Gastrocnemius medialis (tissue), 4 donors: ENCODE measurements at places on chromosomes 11 and 22.

GRCh38 chr22:26124991-26125725, 44.1 kb upstream of the SEZ6L start:
- DNase-seq: no peak

GRCh38 chr22:35727436-35727835, 9.8 kb downstream of the APOL5 start:
- DNase-seq: peak; percentile 36

DNA sequence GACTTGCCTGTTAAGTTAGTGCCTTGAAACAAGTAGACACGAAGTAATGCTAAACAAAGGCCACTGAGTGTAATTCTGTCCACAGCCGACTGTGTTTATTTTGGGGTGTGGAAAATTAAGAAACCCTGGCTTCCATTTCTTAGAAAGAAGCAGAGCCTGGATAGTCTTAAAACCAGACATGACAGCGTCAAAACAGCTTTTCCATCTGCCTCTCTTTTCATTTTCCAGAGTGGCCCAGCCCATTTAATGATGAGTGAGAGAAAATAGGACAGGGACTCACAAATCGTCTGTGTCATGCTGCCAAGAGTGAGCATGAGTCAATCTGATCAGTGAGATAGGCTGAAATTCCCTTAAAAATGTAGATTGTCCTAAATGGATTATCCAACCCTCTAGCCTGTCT, 485.9 kb downstream of the JRKL start:
- DNase-seq: no peak

- no peak for DNase-seq
Measured at GRCh38 chr22:25680956-25681355, 61.0 kb upstream of the MYO18B start.

DNA sequence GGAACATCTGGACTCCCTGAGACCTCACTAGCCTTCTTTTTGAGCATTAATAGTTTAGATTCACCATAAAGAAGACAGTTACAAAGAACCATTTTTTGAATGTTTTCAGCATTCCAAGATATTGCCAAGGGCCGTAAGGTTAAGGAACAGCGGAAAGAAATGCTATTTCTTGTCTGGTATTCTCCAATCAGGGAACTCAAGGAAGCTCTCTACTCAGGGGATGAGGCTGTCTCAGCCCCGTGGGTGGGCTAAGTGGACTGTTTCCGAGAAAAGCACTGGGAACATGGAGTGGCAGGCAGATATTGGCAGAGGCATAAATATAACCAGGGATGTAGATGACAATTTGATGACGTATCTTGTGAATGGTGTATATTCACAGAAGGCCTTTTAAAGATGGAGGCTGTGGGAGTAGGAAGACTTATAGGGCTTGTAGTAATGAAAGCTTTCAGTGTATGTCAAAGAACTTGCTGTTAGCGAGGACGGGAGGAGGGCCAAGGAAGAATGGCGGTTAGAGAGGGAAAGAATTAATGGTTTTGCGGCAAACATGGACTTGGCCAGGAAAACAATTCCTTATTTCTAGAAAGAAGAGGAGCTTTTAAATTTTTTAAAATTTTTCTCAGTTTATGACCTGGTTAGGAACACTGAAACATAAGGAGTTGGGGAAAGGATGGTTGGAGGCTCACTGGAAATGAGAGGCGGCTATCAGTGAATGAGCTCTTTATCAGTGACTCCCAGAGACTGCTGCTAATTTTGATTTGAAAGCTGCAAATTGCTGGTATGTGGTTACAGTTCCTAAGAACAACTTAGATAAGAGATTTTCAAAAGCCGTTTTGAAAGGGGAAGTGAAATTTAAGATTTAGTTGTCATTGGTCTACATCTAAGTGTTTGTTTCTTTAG, 64.6 kb downstream of the ST3GAL4 start:
- DNase-seq: no peak

DNA sequence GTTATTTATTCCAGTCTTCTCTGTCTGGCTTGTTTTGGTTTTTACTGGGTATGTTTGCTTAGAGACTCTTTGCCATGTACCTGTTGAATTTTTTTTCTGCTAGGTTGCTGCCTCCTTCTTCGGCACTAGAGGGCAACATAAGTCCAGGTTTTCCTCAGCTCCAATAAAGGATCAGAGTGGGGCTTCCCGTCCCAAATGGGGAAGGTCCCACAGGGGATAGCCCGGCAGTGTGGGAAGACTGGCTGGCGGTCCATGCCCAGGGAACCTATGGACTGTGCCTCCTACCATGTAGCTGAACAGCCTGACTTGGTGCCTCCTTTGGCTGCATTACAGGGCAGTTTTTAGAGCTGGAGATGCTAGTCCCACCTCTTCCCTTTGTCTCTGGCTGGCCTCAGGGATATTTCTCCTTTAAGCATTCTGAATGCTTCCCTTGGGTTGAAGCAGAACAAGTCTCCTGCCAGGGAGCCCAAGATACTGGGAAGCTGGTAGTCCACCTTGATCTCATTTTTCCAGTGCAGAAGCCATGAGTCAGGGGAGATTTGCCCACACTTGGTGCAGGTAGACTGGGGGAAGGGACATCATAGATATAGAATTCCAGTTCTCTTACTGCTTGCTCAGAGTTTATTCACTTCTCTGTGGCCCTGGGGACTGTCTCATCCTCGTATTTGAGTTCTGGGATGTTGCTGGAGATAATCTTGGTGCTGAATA, 60.2 kb downstream of the BRD1 start:
- no peak for DNase-seq

DNA sequence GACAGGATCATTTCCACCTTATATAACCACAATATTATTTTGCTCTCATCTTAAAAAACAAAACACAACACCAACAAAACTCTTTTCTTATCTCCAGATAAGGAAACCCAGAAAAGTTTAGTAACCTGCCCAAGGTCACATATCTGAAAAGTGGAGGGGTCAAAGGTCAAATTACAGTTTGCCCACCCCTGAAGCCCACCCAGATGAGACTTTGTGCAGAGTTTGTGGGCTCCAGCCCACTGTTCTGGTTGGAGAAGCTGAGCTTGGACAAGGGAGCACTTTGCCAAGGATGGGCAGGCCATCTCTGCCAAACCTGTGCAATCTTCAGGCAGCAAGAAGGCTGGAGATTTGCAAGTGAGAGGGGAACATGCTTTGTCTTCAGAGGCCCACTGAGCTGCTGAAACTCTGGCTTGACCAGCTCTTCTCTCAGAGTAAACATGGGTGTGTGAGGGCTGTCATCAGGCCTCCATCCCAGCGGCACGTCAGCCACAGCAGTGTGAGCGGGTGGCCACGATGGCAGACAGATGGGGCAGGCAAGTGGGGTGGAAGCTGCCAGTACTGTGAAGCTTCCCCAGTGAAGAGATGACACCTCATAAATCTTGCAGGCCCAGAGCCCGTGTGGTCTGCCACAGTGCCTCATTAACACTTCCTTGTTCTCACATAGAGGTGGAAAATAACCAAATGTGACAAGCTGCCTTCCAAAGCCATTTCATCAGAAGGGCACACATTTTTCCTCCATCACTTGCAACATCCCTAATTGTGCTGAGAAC, 111.8 kb downstream of the CCDC81 start:
- DNase-seq: no peak

GRCh38 chr22:37994049-37994448, 9.7 kb upstream of the SOX10 start:
- no peak for DNase-seq

DNA sequence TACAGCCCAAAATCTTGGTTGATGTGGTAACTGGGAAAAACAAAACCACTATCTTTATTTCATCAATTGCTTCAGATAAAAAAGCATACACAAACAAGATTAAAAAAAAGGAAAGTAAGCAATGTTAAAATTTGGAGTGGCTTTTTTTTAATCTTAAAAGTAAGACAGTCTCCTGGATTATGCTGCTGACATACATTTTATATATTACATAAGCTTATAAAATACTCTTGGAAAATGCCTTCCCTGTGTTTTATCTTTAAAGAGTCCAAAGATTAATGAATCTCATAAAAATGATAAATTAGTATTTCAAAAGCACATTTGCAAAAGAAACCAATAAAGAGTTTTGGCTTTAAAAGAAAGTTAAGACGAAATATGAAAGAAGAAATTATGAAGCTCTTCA, 132.7 kb downstream of the DLG2 start:
- DNase-seq: no peak

- no peak for DNase-seq
Measured at GRCh38 chr11:130118636-130119387, 40.8 kb upstream of the ST14 start.

GRCh38 chr11:78946945-78947902, 372.6 kb upstream of the NARS2 start:
- peak; percentile 25 for DNase-seq

DNA sequence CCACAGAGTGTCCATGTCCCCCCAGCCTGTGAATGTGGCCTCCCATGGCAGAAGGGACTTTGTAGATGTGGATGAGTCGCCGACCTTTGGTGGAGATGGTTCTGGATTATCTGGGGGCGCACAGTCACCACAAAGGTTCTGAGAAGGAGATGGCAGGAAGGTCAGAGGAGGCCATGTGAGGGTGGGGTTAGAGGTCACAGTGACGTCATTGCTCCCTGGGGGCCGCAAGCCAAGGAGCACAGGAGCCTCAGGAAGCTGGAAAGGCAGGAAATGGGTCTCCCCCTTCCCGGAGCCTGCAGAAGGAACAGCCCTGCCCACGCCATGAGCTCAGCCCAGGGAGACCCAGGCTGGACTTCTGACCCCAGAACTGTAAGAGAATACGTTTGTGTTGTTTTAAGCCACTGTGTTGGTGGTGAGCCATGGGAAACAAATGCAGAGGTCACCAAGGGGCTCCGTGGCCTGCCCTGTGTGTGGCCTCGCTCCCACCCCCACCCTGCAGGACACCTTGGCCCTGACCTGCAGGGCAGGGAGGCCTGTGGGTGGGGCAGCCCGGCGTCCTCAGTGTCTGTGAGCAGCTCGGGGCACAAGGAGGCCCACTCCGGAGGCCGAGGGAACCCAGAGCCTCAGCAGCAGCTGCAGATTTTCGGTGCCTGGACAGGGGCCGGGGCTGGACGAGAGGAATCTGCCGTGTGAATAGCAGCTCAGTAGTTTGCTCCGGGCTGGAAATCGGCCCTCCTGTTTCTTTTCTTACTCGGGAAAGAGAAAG, 32.1 kb downstream of the GRAMD4 start:
- no peak for DNase-seq

DNA sequence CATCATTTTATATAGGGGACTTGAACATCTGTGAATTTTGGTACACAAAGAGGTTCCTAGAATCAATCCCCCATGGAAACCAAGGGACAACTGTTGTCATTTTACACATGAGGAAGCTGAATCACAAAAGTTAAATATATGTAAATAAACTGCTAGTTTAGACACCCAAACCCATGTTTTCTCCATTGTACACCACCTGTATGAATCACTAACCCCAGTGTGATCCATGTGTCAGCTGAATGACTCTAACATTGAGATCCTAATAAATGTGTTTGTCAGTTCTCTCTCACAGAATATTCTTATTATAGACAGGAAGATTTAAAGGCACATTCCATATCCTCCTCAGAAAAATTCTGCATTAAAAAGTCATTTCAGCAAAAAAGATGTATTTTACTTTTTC, 83.3 kb downstream of the ATG16L2 start:
- DNase-seq: no peak

- peak; percentile 90 for DNase-seq
Measured at GRCh38 chr22:36409911-36410756, 22.4 kb upstream of the MYH9 start.

DNA sequence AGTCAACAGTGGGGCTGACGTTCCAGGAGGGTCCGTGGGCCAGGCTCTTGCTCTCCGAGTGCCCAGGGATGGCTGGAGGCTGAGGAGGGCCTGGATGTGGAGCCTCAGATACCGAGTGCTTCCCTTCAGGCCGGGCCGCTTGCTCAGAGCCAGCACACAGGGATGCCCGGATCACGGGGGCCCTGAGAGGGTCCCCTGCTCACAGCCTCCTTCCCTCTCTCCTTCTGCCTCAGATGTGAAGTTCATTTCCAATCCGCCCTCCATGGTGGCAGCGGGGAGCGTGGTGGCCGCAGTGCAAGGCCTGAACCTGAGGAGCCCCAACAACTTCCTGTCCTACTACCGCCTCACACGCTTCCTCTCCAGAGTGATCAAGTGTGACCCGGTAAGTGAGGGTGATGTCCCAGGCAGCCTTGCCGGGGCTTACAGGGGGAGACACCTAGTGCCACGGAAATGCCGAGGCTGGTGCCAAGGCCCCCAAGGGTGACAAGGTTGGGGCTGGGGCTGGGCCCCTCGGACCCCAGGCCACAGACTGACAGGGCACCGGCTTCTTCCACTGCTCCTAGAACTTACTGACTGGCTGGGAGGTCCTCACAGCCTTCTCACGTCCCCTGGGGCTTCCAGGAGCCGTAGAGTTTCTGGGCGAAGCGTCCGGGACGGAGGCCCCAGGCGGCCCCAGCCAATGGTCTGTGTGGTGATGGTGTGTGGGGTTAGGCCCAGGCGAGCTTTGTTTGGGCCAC, 7.0 kb downstream of the CCND1 start:
- no peak for DNase-seq

DNA sequence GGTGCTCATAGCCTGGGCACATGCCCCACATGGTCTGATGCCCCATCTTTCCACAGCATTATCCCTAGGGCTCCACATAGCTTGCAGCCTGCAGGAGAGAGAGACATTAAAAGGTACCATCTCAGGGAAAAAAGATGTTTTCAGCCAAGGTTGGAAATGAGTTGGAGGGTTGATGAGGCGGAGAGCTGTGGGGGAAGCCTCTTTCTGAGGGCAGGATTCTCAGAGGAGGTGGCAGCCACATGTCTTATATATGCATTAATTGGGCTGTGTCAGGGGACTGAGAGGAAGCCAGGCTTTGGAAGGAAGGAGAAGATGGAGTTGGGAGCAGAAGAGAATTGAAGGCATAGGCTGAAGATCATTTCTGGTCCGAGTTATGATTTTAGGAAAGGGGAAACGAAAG, 57.8 kb downstream of the CEP164 start:
- DNase-seq: no peak

- DNase-seq: no peak
Measured at GRCh38 chr11:105208019-105208418, 68.5 kb upstream of the CARD18 start.

DNA sequence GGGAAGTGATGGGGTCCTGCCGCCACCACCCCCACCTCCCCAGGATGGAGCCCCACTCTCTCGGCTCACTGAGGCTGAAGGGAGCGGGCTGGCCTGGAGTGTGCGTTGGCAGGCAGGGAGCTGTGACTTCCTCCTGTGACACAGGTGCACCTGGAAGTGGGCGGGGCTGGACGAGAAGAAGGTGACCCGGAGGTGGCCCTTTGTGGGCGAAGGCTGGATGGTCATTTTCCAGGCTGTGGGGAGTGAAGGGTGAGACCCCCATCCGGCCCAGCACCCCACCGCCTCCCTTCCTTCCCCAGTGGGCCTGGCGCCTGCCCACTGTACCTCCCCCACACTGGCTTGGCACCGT, 15.3 kb downstream of the IL17REL start:
- DNase-seq: no peak

GRCh38 chr11:117020287-117020686, 77.9 kb downstream of the SIK3 start:
- no peak for DNase-seq
